HAP-1 (cell line): ENCODE measurements at places on chromosomes 3 and 15.

GRCh38 chr15:88012233-88012632 lies 244.3 kb downstream of the NTRK3 start:
- DNase-seq: no peak

DNA sequence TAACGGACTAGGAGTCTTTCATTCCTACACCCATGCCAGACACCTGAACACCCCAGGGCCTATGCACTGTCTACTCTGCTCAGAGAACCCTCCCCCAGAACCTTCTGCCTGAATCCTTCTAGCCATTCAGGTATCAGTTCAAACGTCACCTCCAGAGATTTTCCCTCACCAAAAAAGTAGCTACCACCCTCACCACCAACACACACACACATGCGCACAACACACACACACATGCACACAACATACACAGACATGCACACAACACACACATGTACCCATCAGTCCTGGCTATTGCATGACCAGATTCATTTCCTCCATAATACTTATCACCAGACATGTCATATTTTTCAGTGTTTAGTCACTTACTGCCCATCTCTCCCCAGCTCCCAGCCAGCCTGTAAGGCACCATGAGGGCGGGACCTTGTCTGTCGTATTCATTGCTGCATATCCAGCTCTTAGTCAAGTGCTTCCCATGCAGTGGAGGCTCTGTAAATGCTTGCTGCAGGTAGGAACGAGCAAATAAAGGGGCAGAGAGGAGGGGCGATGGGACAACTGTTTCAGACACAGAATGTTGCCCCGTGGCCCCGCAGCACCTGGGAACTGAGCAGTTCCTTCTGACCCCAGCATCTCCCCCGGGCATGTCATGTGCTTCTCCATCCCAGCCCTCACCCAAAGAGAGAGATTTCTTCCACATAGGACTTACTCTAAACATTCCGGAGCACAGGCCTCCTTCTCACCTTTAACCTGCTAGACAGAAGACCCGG lies 29.2 kb downstream of the XXYLT1 start:
- DNase-seq: no peak

- DNase-seq: no peak
Observed at GRCh38 chr3:98232489-98232888, 31.6 kb upstream of the OR5H6 start.

DNA sequence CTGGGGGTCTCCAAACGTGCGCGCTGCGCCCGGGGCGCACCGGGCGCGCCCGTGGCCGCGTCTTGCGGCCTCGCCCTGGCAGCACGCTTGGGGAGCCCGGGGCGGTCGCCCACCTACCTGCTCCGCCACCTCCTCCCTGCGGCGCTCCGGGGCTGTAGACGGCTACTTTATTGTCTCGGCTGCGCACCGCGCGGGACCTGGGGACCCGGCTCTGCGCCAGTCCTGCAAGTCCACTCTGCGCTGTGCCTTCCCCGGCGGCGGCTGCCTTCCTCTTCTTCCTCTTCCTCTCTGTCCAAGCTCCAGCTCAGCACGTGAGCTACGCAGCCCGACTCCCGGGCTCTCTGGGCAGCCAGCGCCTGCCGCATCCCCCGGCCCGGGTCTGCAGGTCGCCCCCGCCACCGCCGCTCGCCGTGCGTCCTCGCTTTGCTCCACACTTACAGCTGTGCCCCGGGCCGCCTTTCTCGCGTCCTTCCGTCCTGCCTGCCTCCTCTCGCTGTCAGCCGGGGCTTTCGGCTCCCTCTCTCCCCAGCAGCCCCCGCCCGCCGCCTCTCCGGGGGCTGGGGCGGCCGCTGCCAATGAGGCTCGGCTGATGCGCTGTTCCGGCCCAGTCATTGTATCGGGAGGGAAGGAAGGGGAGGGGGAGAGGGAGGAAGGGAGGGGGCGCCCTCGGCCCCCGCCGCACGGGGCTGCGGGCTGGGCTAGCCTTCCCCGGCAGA lies 156.4 kb upstream of the FRMD4B start:
- peak; percentile 46 for DNase-seq

DNA sequence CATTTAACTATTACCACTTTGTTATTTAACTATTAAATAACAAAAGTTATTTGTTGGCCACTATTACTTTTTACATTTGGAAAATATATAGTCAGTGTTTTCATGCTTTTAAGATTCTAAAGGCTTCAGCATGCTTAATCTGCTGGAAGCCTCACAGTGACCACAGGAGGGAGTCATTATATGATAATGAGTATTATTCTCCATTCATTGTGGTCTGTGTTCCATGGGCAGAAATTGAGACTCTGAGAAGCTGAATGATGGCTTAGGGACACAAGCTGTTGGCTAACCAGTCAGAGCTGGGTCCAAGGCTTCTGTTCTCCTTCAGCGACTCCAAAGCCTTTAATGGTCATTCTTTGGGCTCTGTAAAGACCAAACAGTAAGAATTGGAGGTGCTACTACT lies 64.7 kb downstream of the BFSP2 start:
- no peak for DNase-seq

DNA sequence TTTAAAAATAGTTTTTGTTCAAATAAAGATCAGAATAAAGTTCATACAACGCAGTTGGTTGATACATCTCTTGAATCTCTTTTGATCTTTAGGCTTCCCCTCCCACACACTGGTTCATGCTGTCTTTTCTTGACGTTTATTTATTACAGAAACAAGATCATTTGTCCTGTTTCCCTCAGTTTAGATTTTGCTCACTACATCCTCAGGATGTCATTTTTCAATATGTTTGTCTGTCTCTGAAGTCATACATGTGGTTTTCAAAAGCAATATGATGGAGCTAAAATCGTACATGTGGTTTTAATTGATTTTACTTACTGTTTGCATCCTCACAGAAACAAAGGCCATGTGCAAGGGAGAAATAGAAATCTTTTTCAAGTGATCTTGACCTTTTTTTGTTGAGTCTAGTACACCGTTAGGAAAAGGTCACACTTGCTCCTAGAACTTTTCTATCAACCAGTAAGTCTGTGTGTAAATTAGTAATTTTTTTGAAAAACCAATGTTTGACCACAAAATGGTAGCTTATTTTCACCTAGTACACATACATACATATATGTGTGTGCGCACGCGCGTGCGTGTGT lies 63.7 kb upstream of the SENP5 start:
- no peak for DNase-seq

- no peak for DNase-seq
Observed at GRCh38 chr3:101992863-101993262, 143.5 kb downstream of the NFKBIZ start.

DNA sequence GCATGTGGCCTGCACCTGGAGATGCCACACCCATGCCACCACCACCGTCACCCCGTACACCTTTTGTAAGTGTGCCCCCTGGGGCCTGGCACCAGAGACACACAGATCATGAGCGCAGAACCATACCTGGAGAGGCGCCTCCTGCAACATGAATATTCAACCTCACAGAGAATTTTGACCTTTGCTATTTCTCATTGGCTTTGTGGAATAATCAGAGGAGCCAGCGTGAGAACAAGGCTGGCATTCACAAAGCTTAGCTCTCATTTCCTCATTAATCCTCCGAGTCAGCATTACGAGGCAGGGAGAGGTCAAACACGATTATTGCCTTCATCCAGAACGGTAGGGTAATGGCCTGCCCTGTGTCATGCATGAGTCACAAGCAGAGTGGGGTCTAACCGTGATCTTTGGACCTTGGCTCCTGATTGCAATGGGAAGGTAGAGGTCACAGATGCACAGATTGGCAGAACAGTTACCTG lies 73.0 kb upstream of the POMGNT2 start:
- no peak for DNase-seq

GRCh38 chr3:82033186-82033585 lies 271.7 kb upstream of the GBE1 start:
- no peak for DNase-seq

GRCh38 chr15:62360332-62361097 lies 195.4 kb upstream of the C2CD4B start:
- no peak for DNase-seq

DNA sequence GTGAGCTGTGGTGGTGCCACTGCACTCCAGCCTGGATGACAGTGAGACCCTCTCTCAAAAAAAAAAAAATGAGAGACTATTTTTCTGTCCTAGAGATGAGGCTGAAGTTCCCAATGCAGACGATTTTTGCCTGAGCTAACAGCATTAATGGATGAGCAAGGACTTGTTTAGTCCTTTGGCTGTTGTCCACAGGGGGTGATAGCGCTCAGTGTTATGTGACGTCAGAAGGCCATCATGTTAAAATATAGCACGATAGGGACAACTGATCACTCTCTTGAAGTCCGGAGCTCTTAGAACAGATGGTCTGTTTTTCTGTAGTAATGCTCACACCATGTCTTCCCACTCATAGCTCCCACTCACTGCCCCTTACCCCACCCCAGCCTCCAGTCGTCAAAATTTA lies 6.8 kb downstream of the TRNT1 start:
- no peak for DNase-seq

- no peak for DNase-seq
Observed at GRCh38 chr15:81185631-81186295, 10.9 kb upstream of the IL16 start.

DNA sequence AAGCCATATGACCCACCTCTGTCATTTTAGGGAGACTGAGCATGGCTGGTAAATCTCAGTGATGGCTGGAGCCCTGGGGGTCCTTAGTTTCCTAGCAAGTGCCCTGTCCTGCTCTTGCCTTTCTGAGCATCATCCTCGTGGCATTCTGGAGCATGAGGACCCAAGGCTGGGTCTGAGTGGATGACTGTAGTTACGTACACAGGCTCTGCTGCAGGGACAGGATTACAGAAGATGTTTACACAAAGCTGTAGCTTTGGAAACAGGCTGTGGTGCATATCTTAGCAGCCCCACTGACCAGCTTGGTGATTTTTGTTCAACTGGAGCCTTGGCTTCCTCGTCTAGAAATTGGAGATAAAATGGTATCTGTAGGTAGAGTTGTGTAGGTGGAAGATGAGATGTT lies 272.9 kb upstream of the CTDSPL start:
- DNase-seq: no peak

DNA sequence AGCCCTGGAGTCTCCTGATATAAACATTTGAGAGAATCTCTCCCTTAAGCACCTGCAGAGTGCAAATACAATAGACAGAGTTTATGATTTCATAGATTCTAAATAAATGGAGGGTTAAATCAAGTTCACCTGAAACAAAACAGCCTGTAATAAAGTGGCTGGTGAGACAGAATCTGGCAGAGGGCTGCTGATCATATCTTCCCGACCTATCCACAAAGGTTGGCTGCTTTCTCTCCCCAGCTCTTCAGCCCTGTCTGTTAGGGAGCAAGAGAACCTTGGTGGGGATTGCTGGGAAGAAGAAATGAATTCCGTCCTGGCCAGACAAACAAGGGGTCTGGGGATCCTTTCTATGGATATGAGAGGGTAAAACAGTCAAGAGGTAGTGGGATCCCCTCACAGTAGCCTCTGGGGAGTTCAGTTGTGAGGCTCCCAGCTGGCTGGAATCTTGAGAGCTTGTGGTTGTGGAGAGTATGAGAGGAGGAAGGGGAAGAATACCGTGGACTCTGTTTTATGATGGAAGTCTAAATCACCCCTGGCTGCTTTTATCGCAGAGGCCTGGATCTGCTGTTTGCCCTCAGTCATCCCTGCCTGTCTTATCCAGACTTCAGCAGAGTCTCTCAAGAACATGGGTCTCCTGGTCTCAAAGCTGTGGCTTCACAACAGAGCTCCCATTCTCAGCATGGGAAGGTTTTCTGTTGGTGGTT lies 451.3 kb downstream of the NTRK3 start:
- no peak for DNase-seq

DNA sequence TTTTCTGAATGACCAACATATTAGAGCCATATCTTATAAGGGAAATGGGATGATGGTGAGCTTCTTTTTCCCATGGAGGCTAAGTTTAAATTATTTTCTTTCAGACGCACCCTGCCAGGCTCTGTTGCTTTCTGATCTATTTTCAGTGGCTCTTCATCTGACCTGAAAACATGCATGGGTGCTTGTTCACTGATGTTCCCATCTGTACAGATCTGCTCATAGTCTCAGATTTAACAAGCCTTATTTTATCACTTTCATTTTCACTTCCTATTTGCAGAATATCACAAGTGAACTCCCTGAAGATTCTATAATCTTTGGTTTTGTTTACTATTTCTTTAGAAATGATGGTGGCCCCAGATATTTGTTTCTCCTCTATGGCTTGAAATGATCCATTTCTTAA lies 31.1 kb upstream of the SUCLG2 start:
- DNase-seq: no peak

DNA sequence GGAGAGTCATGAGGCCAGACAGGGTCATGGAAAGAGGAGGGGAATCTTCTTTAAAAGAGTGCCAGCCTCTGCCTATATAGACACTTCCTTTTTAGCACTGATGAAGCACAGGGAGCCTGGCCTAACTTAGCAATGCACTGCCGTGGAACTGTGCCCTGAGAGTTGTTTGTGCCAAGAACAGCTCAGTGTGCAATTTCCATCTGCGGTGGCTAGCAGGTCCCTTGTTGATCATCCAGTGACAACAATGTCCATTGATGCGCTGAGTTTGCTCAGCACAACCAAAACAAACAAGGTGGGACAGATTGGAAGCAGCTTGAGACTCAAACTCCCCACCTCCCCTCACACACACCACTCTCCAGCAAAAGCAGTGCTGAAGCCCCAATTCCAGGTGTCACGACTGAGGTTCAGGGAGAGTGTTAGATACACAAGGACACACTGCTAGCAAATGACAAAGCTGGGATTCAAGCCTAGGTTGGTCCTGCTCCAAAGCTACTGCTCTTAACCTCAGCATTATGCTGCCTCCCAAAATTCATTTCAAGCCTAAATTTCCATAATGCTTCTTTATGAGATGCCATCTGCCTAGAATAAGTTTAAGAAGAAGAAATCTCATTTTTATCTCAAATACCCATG lies 316.6 kb upstream of the UBE2E2 start:
- DNase-seq: no peak

- DNase-seq: no peak
Observed at GRCh38 chr3:183381179-183381578, 47.2 kb downstream of the MCF2L2 start.

DNA sequence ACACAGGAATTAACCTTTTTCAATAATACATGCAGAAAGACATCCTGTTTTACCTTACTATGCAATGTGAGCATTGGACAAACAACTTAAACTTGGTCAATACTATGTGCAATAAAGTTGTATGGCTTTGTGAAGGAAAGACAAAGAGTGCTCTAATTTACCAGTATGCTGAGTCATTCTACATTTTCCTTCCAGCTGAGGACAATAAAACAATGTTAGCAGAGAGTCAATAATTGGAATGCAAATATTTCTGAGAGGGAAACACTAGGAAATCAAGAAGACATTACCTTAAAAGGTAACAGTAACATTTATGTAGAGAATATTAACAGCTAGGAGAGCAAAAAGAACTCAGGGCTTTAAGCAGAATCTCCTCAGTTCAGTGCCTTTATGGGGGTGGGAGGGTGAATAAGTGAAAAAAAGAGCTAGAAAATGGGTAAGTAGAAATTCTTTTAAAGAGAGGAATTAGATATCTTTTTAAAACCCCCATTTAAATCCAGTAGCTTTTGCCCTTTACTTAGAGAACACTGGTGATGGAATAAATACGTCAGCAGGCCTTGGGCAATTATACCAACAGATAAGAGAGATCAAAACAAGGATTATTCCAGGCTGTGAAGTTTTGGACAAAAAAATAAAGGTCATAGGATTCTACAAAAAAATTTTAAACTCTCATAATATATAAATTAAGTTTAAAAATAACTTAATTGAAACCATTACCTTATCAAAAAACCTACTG lies 11.6 kb upstream of the HGD start:
- peak; percentile 43 for DNase-seq

- no peak for DNase-seq
Observed at GRCh38 chr15:99719096-99719541, 14.1 kb downstream of the LYSMD4 start.
